Activated T-cell treated with anti-CD3 and anti-CD28 coated beads, Interleukin-2, amount 50 U/mL, for 4 hours (primary cell): ENCODE measurements at places on chromosomes 2 and 18.

- no peak for DNase-seq
Measured at GRCh38 chr2:189798312-189799029, 14.2 kb downstream of the PMS1 start.

DNA sequence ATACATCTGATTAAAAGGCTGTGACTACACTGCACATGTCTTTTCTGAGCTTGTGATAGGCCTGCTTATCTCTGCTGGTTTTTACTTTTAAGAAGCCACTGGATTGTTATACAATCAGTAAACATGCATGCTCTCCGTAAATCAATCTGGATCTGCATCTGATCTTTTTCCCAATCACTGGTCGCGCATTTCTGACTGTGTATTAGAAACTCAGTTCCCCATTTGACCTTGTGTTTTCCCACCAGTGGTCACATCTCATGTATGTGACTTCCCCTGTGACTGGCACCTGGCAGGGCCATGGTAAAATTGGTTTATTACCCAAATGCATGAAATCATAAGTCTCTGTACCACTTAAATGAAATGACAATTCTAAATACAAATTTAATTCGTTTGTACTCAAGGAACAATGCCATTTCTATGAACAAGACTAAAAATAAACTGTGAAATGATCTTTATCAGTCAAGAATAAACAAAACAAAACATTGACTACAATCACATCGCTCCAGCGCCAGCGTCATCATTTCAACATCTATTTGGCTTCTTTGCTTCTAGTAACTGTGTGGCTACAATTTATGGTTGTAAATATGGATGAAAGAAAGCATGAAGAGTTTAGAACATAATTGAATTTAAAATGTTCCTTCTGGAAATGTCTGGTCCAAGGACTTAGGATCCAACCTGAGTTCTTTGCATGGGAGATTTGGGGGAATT is 396.6 kb upstream of the TRIB2 start:
- DNase-seq, result no peak

DNA sequence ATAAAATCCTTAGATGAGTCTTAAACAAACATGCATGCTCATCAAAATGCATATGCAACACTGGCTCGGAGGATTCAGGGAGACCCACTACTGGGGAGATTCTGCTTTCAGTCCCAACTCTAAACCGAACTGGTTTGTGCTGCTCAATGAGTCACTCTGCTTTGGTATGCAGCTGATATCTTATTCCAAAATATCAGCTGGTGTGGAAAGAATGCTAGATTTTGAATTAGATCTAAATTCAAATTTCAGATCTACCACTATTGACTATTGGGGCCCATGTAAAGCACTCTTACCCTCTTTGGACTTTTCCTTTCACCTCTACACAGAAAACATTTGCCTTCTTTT is 39.2 kb upstream of the TTN start:
- no peak for DNase-seq

- DNase-seq, result no peak
Measured at GRCh38 chr18:25650201-25650941, 298.4 kb upstream of the ZNF521 start.

DNA sequence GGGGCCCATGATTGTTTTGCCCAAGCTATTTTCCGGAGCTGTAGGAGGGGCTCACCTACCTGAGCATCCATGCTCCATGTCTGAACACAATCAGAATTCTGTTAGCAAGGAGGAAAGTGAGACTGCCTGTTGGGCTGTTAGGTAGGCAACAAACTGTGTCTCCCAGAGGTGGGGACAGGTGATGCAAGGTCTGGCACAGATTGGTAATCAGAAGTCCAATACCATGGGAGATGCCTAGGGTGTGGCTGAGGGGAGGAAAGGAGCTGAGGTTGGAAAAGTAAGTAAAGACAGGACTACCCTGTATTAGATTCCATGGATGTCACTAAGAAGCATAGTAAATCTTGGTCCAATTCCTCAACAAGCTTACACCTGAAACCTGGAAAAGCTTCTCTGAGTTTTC is 3.0 kb downstream of the LYPD6B start:
- DNase-seq, result no peak
